ENCODE measurements at places on chromosomes 12 and 14. TPM values are rescaled to one million over a fixed set of nuclear protein-coding genes. Genes with fewer than 3 reads are reported as not detected.

The TEP1 gene
- total RNA-seq = 37.1 TPM

DNA sequence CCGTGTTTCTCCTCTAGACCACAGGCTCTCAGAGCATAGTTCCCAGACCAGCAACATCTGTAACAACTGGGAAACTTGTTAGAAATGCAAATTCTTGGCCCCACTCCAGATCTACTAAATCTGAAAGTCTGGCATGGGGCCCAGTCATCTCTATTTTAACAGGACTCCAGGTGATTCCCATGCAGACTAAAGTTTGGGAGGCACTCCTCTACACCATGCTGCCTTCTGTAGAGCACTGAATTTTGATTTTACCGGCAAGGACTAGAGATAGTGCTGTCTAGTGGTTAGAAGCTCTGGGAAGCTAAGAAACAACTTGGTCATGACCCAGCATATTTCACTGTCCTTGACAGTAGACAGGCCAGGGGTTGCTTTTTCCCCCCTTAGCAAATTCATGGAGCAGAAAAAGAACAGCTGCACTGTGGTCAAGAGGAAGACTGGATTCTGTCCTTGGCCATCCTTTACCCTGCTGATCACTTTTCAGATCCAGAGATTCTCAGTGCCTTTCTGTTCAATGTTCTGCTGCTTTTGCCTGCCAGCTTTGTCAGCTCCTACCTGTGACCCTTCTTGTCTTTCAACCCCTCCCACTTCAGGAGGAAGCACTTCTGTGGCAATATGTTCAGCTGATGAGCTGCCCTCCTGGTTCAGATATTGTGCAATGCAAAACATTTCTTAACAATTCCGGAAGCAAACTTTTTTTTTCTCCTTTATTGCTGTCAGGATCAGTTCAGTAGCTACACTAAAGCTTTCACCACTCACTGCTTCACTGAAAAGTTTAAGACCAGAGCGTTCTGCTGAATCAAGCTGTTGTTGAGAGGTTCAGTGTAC is 133.8 kb upstream of the NUDT4 start:
- DNase-seq = no peak

DNA sequence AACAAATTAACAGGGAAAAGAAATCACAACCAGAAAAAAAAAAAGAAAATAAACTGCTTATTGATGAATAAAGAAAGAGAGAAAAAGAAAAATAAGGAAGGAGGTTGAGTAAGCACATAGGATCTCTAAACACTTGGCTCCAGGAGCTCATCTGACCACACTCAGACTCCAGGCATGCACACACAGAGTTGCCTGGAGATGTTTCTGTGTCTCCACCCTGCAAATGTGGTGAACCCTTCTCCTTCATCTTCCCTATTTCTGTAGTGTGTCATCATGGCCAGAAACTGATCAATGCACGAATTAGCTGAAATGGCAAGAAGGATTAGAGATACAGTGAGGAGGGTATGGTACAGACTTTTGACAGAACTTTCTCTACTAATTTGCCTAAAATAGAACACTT is 20.2 kb downstream of the OR4N2 start:
- no peak for DNase-seq

- DNase-seq = no peak
Observed at GRCh38 chr14:91493169-91493568, 16.9 kb downstream of the PPP4R3A start.

DNA sequence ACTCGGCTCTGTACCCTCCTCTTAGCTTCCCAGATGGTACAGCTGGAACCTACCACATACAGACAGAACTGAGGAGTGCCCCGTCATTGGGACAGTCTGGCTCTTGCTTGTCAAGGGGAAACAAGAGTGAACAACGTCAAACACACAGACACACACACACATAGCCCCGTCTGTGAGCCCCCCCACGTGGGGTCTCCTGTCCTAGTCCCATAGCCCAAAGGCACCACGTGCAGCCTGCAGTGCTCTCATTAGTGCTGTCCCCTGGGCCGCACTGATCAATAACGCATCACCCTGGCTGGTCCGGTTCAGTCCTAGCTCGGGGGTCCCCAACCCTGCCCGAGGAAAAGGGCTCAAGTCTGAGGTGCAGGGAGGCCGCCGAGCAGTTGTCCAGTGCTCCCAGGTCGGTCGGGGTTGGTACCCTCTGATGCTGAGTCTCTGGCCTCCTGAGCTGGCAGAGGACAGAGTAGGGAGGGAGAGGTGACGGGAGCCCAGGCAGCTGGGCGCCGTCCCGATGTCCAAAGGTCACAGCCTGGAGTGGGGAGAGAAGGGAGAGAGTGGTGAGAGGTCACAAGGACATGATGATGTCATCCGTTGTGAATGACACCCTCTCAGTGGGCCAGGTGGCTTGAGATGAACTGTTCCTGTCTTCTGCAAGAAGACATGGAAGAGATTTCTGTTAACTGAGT is 105.4 kb upstream of the NOS1 start:
- DNase-seq = no peak

DNA sequence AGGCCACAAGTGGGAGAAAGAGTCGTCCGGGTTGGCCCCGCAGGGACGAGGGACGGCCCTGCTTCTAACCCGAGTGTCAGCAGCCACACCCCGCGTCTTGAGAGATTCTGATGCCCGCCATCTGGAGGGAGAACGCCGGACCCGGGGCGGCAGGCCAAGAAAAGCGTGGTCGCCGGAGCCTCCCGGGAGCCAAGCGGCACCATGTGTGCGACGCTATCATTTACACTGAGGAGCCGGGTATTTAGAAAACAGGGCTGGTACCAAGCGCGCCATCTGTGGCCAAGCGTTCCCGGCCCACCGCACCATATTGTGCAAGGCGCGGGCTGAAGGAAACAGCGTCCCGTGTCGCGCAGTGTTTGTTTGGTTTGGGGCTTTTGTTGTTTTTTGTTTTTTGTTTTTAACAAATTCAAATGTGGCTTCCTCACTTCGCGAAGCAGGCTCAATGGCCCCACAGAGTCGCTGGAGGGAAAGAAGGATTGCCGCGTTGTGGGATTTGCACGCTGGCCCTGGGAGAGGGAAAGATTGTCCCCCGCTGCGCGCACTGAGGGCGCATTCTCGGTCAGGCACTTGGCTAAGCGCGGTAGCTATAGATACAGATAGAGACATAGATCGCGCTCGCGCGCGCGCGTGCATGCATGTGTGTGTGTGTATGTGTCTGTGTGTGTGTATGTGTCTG is 153.8 kb downstream of the BCL11B start:
- DNase-seq = peak; percentile 86

GRCh38 chr14:91744068-91744480 is 12.2 kb upstream of the CATSPERB start:
- no peak for DNase-seq

GRCh38 chr12:79655036-79655435 is 35.7 kb downstream of the PAWR start:
- no peak for DNase-seq

GRCh38 chr12:40566271-40566670 is 126.0 kb upstream of the CNTN1 start:
- no peak for DNase-seq

The KLRD1 gene
- total RNA-seq = 3.3 TPM

DNA sequence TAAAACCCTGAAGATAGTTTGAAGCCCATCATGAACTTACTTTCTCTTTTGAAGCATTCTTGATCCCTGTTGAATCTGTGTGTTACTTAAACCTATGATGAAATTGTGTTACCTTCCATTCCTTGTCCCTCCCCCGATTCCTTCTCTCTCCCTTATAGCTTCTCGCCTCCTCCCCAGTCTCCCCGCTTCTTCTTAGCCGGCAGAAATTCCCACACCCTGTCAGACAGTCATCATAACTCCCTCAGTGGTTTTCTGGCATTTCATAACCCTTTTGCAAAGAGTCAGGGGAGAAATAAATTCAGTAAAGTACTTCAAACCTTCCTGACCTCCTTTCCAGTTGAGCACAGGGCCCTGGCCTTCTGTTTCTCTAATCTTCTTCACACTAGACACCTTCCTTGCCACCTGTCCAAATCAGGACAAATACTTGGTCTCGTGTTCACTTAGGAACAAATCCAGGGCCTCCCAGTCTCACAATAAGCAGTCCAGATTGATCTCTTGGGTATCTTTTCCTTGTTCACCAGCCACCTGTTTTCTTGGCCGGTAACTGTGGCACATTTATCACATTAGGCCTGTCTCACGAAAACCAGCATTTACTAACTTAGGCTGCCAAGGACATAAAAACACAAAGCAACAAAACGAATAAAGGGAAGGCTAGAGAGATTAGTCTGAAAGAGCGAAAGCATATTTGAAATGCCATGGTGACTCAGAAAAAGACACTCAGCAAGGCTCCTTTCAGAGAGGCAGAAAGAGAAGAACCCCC is 355.9 kb downstream of the TMTC2 start:
- DNase-seq = no peak

The GALNT8 gene
- total RNA-seq = 1.2 TPM

- DNase-seq = no peak
Observed at GRCh38 chr12:57521525-57522010, 1.1 kb upstream of the MBD6 start.

The USP15 gene
- total RNA-seq = 78.9 TPM

- no peak for DNase-seq
Observed at GRCh38 chr12:19154686-19155085, 25.2 kb downstream of the PLEKHA5 start.

DNA sequence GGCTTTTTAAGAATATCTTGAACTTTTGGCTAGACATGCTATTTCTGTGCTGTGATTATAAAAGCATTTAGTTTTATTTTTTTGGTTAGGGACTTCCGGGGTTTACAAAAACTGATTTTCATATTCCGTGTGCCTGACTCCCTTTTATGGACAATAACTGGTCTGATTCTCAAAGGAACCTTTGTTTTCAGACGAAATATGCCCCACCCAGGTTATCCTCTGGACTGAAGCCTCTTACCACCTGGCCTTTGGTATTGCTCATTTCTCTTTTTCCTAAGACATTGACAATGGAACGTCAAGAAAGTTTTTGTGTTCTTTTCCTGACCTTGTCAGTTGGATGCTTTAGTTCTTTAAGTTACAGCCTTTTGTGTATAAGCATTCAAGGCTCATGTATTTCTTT is 10.8 kb downstream of the TIGAR start:
- DNase-seq = no peak

GRCh38 chr12:39807043-39807442 is 187.4 kb upstream of the ABCD2 start:
- DNase-seq = no peak

The FAM222A gene
- total RNA-seq = 2.7 TPM

The CLECL1 gene
- total RNA-seq = not detected

DNA sequence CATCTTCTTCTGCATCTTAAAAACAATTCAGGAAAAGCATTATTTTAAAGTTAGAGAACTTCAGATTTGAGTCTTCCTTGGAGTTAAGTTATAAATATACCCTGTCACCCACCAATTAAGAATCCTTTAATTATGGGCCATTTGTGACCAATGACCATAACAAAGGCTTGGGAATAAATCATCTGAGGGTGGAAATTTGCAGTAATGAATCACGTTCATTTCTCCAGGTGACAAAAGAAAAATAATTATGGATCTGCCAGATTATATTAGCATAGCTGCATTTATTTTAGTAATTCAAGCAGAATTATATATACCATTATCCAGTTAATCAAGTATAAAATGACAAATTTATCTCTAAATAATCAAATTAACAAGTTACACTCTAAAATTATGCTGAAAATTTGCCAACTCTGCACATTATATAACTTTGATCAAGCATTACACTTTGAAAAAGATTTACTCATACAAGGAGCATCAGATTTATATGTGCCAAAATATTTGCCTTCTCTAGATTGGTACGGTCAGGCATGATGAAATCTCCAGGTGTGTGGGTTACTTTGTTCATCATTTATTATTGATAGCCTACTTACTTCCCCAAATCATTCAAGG is at the start of gene OR4K14:
Gene OR4K14 (minus strand): TSS at position 51 of the 609 bp plus-strand sequence. CDS start 4,114 bp downstream, outside the sequence.
- no peak for DNase-seq

DNA sequence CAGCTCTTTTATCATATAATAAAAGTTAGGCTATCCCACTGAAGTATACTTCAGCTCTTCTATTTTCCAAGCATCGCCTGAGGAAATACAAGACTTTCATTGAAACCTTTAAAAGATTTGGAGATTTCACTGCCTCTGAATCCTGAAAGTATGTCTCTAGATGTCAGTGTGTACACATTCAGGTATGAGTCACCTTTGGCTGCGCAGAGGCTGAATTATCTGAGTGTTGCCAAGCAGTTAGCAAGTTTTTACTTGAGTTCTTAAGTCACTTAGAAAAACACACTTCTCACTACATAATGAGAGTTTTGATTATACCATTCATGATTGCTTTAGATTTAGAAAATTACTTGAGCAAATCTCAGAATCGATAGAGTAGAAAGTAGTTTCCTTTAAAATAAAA is 210.3 kb downstream of the TMTC2 start:
- DNase-seq = no peak

GRCh38 chr12:128468926-128469325 is 202.0 kb downstream of the TMEM132C start:
- no peak for DNase-seq
